Esophagus squamous epithelium (tissue), 5 donors: ENCODE measurements at places on chromosomes 4 and X.

DNA sequence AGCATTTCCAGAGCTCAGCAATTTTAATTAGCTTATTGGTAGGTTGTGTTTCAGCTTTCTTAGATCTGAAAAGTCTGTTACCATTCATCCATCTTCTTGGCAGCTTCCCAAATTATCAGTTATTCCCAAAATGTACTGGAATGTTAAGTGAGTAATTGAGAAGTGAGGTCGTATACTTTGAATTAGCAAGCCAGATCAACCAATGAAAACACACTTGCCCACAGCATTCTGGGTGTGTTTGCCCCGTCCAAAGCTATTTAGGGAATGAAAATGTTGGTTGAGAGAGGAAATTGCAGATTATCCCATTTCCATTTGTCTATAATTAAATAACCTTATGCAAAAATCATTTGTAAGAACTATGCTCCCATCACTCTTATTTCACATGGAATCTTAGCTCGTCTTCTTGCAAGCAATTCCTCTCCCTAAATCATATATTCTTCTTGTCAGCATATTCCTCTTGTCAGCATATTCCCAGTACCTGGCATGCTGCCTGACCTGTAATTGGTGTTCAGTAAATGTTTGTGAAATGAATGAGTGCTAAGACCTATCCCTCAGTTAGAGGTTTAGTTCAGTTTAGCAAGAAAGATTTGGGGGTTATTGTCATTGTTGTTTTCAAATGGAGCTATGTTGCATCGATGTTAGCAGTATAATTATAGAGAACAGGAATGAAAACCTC is 23.3 kb upstream of the ANTXR2 start:
- DNase-seq: no peak

GRCh38 chr4:165972747-165973146 is 99.7 kb downstream of the TLL1 start:
- no peak for DNase-seq

DNA sequence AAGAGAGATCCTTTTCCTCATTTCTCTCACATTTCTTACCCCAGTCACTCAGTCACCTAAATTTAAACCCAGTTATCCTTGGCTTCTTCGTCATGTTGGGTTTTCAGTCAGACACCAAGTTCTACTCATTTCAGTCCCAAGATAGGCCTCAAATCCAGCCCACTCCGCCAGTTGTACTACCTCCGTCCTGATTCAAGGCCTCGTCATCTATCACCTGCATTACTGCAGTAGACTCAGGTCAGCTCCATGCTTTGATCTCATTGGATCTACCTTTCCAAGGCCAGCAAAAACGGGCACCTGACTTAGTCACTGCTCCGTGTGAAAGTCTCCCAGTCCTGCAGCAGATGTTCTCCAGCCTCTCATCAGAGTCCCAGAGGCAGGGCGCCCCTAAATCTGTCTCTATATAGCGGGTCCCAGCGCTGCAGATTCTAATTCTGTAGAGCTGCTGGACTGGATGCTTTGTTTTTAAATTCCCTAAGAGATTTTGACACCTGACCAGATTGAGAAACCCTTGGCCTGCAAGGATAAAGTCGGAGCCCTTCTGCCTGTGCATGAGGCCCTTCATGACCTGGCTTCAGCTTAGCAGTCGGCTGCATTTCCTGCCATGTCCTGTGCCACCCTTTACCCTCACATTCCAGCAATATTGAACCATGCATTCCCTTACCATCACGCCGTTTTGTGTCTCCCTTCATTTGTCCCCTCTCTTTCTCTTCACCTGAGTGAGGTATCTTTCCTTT is 53.7 kb downstream of the ZFX start:
- DNase-seq: no peak

GRCh38 chr4:5839751-5840674 is 52.9 kb downstream of the CRMP1 start:
- DNase-seq: no peak

DNA sequence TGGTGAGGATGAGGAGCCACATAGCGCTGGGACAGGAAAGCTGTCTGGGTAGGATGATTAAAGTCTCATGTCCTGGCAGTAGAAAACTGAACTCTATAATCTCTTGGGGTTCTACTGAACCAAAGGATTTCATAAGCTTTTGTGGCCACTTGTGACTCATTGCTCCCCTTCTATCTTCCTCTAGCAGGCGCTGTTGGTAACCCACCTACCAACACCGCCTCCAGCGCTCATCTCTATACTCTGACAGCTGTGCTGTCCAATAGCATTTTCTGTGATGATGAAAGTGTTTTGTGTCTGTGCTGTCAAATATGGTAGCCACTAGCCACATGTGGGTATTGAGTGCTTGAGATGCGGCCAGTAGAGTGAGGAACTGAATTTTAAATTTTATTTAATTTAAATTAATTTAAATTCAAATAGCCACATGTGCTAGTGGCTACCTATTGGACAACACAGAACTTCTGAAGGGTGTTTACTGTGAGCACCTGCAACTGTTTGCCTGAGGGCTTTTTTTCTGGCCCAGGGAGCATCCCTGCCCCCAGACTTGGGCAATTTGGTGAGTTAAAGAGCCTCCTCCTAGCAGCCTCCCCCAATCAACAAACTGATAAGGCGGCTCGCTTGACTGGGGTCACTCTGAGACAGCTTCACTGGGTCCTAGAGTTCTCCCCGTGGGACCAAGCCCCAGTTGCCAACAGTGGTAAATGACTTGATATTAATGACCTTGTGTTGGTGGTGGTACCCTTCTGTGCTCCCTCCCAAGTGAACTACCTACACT is 169.2 kb upstream of the ATP6AP2 start:
- DNase-seq: no peak

- no peak for DNase-seq
Observed at GRCh38 chrX:144819406-144819805, 427.9 kb upstream of the SPANXN1 start.

GRCh38 chrX:19897091-19897490 is 9.7 kb upstream of the SH3KBP1 start:
- DNase-seq: no peak

GRCh38 chr4:89657931-89658700 is 178.8 kb downstream of the SNCA start:
- no peak for DNase-seq

- DNase-seq: no peak
Observed at GRCh38 chr4:124873361-124874171, 161.0 kb upstream of the ANKRD50 start.

DNA sequence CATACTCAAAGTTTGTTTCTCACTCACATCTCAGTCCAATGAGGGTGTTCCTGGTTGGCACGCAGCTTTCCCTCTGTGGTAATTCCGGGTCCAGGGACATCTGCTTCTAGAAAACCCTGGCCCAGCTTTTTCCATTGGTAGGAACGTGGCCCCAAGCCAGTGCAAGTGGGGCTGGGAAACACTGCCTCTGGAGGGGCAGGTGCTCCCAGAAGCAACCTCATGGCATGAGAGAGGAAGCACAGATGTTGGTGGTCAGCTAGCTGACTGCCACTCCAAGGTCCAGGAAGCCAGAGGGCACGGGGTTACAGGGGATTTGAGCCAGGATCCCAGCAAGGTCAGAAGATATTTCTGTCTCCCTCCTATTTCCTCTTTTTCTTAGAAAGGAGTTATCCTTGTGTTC is 47.5 kb downstream of the DCTD start:
- no peak for DNase-seq

DNA sequence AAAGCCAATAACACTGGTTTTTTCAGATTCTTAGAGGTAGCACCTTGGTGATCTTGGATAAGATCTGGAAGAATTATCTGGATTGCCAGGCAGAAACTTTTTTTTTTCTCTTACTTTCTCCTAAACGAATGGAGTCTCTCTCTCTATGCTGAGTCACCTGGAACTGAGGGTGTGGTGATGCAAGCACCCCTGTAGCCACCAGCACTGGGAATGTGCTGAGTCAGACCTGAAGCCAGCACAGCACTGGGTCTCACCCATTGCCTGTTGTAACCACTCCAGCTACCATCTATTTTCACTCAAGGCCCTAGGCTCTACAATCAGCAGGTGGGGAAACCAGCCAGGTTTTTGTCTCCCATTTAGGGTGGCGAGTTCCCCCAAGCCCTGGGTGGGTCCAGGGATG is 923.8 kb downstream of the RAPGEF2 start:
- DNase-seq: no peak
